ENCODE measurements at places on chromosomes 12 and 14. TPM values are rescaled to one million over a fixed set of nuclear protein-coding genes. Genes with fewer than 3 reads are reported as not detected.

- DNase-seq: peak; percentile 82
Observed at GRCh38 chr14:76829013-76829365, 2.8 kb downstream of the LRRC74A start.

GRCh38 chr12:124321040-124321481 lies 26.2 kb downstream of the RFLNA start:
- peak; percentile 82 for DNase-seq

The PROX2 gene
- total RNA-seq: not detected

DNA sequence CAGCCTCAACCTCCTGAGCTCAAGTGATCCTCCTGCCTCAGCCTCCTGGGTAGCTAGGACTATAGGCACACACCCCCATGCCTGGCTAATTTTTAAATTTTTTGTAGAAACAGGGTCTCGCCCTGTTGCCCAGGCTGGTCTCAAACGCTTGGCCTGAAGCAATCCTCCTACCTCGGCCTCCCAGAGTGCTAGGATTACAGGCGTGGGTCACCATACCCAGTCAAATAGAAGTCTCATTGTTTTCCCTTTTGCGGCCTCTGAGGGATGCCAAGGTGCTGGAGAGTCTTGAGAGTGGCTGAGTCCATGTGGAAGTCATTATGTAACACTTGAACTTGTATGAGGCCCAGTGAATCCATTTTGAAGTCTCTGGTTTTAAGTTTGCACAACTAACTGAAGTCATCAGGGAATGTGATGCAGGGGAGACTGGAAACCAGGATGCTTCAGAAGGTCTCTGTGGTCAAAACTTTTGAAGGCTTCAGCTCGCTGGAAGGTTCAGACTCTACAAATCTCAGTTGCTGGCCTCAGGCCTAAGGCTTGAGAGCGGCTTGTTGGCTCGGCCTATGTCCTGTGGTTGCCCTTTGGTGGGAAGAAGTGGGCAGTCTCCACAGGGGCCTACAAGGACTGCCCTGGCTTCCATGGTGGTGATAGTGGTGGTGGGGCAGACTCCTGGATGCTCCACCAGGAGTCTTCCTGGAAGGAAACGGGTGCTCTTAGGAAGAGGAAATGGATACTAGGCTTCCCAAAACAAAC lies 29.2 kb downstream of the GALNT16 start:
- DNase-seq: peak; percentile 46

The C3AR1 gene
- 3.4 TPM for total RNA-seq

GRCh38 chr12:126883697-126884096 lies 1383.3 kb upstream of the TMEM132C start:
- DNase-seq: no peak

The WDHD1 gene
- 0.94 TPM for total RNA-seq

The NGB gene
- not detected for total RNA-seq

DNA sequence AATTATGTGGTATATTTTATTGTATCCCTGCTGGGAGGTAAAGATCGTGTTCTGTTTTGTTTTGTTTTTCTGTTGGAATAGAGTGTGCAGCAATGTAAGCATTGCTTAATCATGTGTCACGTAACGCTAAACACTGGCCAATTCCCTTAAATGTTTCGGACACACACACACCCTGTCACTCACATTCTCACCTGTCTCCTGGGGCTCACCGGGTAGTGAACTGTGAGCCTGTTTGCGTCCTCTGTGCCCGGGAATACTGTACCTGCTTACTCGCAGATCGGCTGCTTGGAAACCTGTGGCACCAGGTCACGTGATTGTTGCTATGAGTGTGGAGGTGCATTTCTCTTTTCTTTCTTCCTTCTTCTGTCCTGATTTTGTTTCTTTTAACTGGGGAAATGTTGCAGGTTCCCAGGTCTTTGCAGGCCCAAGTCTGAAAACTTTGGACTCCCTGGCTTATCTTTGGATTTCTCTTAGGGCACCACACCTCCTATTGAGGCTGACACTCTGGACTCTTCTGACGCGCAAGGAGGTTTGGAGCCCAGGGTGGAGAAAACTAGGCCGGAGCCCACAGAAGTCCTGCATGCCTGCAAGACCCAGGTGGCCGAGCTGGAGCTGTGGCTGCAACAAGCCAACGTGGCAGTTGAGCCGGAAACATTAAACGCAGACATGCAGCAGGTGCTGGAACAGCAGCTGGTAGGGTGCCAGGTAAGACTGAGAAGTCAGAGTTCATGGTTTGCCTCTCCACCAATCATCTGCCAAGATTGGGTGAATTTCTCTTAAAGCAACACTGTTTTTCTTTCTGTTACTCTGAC lies 181.1 kb downstream of the ESR2 start:
- DNase-seq: no peak

- DNase-seq: no peak
Observed at GRCh38 chr12:42039176-42039575, 105.5 kb downstream of the GXYLT1 start.

DNA sequence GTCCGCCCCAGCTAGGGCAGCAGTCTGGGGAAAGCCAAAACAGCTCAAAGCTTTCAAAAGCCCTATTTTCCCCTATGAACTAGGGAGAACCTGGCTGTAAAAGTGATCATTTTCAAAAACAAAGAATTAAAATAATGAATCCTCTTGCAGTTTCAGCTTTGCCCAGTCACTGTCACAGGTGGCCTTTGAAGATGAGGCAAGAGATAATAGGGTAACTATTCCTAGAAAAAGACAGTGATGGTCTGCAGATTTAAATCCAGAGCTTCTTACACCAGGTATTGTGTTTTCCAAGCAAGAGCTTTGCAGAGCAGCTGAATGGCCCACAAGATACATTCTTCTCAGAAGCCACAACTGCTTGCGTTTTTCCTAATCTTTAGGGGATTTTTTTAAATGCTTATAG lies 80.2 kb upstream of the NUDT4 start:
- DNase-seq: no peak

GRCh38 chr12:107847830-107848229 lies 73.3 kb downstream of the ASCL4 start:
- DNase-seq: no peak

DNA sequence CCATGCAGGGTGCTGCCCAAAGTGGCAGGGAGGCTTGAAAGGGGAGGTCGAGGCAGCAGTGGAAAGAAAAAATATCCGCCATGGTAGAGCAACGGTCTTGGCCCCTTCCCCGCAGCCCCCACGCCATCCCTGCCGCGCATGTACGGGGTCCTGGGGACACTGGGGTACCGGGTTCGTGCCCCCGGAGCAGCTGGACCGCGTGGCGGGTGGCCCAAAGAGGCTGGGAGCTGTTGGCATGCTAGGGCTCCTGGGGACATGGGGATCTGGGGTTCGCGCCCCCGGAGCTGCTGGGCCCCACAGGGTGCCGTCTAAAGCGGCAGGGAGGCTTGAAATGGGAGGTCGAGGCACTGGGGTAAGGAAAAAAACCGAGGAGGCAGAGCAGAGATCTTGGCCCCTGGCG lies 316.5 kb downstream of the ALG10 start:
- DNase-seq: no peak

Measured in right atrium auricular region (tissue), 2 donors.